Aorta (tissue), 5 donors: ENCODE measurements at places on chromosomes 11 and 22. TPM values are rescaled to one million over a fixed set of nuclear protein-coding genes. Genes with fewer than 3 reads are reported as not detected.

The TPH1 gene
- total RNA-seq, result 20.0 TPM

The CNIH2 gene
- 1.1 TPM for total RNA-seq

The C11orf16 gene
- not detected for total RNA-seq

The KRTAP5-5 gene
- total RNA-seq, result not detected

The PKP3 gene
- total RNA-seq, result 0.42 TPM

The CARD10 gene
- total RNA-seq, result 24.9 TPM

The TBC1D22A gene
- 37.1 TPM for total RNA-seq

The OR51I1 gene
- 0.49 TPM for total RNA-seq

The CHCHD10 gene
- total RNA-seq, result 30.9 TPM

The FXYD2 gene
- total RNA-seq, result 4.7 TPM

The SCGB1D2 gene
- not detected for total RNA-seq

The CCDC116 gene
- 1.0 TPM for total RNA-seq

The CDKN1C gene
- total RNA-seq, result 13.7 TPM

The SLC37A4 gene
- total RNA-seq, result 12.9 TPM

The PRAME gene
- not detected for total RNA-seq

The BUD13 gene
- 12.9 TPM for total RNA-seq

The DDI1 gene
- not detected for total RNA-seq

The FOXRED2 gene
- total RNA-seq, result 4.6 TPM

The PGA5 gene
- not detected for total RNA-seq

The KCNJ11 gene
- 1.0 TPM for total RNA-seq

The OR4D5 gene
- total RNA-seq, result not detected

The ALDH3B1 gene
- 12.4 TPM for total RNA-seq

The BTBD18 gene
- total RNA-seq, result not detected

The SPI1 gene
- 56.0 TPM for total RNA-seq

The OR51B5 gene
- 0.71 TPM for total RNA-seq

The MB gene
- not detected for total RNA-seq
